NCI-H187 treated with DMSO at 0.1 percent for 48 hours (cell line): ENCODE measurements at places on chromosomes 5 and 9.

DNA sequence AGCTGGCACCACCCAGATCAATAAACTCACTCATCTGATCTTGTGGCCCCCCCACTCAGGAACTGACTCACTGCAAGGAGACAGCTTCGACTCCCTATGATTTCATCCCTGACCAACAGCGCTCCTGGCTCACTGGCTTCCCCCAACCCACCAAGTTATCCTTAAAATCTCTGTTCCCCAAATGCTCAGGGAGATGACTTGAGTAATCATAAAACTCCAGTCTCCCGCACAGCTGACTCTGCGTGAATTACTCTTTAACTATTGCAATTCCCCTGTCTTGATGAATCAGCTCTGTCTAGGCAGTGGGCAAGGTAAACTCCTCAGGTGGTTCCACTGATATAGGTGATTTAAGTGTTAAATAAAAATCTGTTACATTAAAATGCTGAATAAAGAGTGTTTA, 1.9 kb upstream of the TRIM32 start:
- no peak for DNase-seq

DNA sequence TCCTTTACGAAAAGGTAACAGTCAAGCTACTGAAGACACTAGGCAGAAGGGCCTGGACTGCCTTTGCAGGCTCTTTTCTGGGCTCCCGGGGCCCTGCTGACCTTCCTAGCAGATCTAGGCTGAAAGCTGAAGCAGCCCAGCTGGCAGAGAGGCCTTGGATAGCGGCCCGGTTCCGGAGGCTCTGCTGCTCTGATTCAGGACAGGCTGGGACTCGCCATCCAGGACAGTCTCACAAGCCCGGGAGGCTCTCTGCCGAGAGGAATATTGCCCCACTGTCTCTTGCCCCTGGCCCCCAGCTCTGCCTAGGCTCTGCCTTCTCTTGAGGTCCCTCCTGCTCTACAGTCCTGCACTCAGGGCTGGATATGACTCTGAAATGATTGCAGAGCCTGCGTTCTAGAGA, 67.8 kb downstream of the PSD2 start:
- no peak for DNase-seq

DNA sequence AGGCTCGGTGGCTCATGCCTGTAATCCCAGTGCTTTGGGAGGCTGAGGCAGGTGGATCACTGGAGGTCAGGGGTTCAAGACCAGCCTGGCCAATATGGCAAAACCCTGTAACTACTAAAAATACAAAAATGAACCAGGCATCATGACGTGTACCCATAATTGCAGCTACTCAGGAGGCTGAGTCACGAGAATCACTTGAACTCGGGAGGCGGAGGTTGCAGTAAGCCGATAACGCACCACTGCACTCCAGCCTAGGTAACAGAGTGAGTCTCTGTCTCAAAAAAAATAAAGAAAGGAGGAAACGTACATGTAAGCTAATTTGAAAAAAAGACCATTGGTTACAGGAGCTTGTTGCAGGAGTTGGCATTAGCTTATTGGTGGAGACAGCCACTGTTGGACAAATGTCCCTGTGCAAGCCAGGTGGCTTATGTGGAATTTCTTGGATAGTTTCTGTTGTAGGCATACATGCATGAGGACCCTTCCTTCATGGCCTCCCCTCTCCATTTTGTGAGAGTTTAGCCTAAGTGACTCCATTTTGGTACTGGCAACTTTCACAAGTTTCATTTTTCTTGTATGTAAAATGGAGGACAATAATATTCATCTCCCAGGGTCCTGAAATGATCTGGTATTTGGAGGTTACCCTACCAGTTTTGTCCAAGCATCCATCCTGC, 16.8 kb upstream of the RAB14 start:
- no peak for DNase-seq

GRCh38 chr9:108001237-108001636, 511.7 kb upstream of the KLF4 start:
- no peak for DNase-seq

- DNase-seq, result no peak
These were observed 39.0 kb upstream of the OSMR start for GRCh38 chr5:38806775-38807258.

DNA sequence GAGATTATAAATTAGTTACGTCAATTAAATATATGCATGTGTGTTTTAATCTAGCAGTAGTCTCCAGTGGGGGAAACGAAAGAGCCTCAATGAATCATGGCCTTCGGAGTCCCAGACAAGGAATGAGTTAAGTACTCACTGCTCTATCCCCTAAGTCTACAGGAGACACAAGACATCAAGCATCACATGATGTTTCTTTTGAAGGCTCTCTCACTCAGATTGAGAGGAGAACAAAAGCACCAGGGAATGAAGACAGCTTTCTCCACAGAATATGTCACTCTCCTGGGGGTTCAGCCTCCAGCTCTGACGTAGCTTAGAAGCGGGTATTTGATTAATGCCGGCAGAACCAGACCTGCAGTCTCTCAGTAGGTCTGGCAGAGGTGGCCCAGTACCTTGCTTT, 381.4 kb downstream of the ACTL7B start:
- no peak for DNase-seq

DNA sequence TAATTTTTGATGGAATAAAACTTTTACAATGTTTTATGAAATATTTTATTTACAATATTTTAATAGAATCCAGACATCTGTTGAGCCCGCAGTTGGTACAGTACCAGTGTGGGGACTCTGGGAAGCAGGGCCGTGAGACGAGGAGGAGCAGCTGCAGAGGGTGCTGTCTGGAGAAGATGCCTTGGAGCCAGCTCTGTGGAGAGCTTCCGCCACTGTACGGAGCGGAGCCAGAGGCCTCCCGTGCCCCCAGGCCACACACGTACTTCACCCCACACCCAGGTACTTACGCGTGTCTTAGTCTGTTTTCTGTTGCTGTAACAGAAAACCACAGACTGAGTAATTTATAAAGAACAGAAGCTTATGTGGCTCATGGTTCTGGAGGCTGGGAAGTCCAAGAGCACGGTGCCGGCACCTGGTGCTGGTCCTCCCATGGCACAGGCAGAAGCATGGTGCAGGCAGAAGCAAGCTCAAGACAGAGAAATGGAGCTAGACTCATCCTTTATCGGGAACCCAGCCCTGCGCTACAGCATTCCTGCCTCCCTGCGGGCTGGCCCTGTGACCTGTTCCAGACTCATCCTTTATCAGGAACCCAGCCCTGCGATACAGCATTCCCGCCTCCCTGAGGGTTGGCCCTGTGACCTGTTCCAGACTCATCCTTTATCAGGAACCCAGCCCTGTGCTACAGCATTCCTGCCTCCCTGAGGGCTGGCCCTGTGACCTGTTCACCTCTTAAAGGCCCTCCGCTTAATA, 23.3 kb downstream of the CEP72 start:
- no peak for DNase-seq

DNA sequence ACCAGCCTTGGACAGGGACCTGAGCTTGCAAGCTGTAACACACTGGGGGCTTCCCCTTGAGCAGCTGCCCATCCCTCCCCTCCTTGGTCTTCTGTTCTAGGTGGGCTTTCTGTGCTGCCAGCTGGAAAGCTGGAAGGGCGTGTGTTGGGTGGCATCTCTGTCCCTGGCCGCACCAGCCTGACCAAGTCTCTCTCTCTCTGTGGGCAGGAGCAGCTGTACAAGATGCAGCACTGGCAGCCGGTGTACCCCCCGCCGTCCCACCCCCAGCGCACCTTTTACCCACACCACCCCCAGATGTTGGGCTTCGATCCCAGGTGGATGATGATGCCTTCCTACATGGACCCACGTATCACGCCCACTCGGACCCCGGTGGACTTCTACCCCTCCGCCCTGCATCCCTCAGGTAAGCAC, 32.1 kb upstream of the POMT1 start:
- no peak for DNase-seq

- no peak for DNase-seq
These were observed 34.8 kb downstream of the SECISBP2 start for GRCh38 chr9:89352874-89353649.

GRCh38 chr9:125749951-125750626, 2.9 kb downstream of the PBX3 start:
- no peak for DNase-seq

- no peak for DNase-seq
These were observed 127.5 kb upstream of the RETREG1 start for GRCh38 chr5:16744164-16744880.

DNA sequence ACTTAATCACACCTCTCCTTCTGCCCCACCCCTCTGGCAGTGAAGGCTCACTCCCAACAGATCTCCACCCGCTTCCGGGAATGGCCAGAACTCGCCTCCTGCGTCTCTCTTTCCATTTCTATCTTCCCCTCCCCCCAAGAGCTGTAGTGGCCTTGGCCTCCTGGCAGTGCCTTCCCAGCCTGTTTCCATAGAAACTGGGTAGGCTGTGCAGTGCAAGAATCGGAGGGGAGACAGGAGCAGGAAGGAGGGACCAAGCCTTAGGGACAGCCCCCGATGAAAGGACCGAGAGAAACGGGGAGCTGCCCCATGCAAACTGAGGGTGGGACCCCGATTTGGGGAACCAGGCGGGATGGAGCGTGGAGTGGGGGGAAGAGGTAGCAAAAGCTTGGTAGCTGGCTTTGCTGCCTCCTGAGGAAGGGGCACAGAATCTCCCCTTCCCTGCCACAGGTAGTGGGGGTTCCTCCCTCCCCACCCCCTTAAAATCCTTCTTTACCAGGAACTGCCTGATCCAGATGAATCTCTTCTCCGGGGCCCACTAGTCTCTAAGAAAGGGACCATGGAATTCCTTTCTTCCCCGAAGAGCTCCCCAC, 4.5 kb upstream of the PCDH1 start:
- DNase-seq, result no peak

DNA sequence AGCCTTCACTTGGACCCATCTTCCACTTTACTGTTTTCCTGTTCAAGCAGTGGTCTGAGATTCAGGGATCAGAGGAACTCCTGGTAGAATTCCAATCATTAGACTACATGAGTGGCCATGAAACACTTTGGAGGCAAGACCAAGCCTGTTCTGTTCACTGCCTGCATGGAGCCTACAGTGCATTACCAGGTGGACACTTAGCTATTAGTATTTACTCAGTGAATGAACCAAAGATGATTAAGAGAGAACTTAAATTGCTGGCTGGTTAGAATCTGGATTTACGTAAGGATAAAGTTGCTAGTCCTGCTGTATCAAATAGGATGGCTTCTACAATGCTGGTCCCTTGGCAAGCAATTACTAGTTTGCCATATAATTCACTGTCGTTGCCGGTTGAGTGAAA, 245.5 kb downstream of the ARRDC3 start:
- no peak for DNase-seq

GRCh38 chr9:133959171-133959570, 33.0 kb downstream of the VAV2 start:
- no peak for DNase-seq

GRCh38 chr5:19179571-19179970, 808.4 kb downstream of the CDH18 start:
- no peak for DNase-seq

GRCh38 chr9:93119953-93120845, 13.9 kb downstream of the NINJ1 start:
- DNase-seq, result no peak

DNA sequence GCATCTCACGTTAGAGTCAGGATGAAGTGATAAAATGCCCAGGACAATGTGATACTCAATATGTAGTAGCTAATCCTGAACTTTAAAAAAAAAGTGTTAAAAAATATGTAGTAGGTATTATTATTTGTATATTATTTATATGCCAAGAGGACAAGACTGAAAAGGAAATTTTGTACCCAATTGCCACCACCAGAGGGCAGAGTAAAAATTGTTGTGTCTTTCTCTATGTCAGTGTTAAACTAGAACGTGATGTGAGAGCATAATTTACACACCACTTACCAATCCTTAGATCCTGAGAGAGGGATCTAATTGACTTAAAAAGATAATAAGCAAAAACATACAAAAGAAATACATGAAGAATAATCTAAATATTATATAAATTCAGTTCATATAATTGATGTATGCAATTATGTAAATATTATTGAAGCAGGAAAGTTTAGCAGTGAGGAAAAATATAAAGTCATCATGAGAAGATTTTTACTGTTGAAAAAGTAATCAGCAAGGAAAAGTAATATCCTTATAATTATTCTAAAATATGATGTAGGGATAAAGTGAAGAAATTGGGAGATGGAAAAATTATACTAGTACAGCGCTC, 288.9 kb downstream of the RAB3C start:
- no peak for DNase-seq

DNA sequence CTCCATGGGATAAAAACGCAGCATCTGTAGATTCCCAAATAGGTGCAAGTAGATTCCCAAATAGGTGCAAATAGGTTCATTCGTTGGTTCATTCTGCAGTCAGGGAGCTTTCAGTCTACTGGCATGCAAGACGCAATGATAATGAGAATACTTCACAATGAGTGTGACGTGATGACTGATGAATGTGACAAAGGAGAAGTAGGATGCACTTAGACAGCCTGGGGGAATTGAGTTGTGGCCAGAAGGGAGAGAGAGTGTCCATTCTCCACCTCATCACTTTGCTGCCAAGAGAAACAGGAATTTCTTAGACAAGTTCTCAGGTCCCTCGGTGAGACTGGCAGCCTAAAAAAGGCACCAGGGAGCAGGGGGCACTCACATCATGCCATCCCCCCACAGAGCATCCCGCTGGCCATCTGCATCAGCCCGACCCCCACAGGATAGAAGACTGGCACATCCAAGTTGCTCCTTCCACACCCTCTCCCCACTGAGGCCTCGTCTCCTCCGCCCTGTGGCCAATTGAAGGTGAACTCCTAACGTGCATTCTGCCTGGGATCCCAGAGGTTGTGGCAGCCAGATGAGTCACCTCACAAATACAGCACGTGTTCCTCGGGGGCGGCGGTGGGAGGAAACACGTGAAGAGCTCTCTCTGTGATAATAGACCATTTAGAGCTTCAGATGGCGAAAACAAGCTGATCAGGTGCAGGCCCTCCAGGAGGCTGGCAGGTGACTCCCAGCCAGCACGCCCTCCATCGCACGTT, 19.9 kb upstream of the KCNIP1 start:
- DNase-seq, result no peak

DNA sequence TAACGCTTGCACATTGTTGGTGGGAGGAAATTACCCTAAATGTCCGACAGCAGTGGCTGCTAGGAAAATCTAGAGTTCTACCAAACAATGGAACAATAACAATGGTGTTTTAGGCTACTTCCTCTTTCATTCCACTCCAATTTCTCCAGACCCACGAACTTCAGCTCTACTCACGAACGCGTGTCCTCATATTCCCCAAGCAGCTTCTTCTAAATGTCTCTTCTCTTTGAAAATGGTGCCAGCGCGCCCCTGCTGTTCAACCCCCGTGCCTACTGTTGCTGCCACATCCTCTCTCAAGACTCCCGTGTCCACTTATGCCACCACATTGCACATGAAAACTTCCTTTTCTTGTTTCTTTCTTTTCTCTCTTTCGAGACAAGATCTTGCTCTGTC, 25.6 kb downstream of the OR2V2 start:
- DNase-seq, result no peak
